ENCODE measurements at places on chromosomes 5 and 9.

GRCh38 chr9:130451509-130452388 is 7.0 kb downstream of the ASS1 start:
- no peak for DNase-seq

DNA sequence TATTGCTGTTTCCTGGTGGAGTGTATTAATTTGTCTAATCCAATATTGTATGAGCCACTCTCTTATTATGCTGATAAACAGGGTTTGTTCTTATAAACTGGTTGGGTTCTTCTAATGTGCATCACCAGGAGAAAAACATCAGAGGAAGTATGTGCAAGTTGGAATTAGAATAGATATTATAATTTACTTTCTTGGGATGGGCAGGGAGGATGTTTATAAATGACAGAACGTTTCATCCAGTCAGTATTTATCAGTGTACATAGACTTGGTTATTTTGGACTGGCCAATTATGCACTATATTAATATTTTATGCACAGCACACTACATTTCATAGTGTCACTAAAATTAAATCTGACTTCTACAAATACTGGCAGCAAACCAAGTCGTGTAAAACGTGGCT is 495.8 kb downstream of the PSAT1 start:
- DNase-seq = no peak

DNA sequence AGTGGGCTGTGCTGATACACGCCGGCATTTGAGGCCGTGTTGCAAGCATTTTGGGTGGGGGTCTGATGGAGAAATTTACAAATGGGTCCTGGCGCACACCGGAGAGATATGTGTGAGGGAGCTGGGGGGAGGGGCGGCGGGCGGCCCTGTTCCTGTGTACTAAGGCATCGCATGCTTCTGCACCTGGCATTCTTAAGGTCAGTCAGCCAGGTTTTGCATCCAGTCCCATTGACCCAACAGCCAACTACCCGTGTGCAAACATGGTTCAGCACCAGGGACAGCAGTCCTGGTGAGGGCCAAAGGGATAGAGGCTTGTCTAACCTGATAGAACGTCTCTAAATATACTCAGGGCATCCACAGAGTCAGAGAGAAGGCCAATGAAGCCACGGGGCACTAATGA is 839 bp downstream of the GABRG2 start:
- no peak for DNase-seq

- no peak for DNase-seq
Measured at GRCh38 chr9:129458155-129458661, 162.7 kb downstream of the C9orf50 start.

DNA sequence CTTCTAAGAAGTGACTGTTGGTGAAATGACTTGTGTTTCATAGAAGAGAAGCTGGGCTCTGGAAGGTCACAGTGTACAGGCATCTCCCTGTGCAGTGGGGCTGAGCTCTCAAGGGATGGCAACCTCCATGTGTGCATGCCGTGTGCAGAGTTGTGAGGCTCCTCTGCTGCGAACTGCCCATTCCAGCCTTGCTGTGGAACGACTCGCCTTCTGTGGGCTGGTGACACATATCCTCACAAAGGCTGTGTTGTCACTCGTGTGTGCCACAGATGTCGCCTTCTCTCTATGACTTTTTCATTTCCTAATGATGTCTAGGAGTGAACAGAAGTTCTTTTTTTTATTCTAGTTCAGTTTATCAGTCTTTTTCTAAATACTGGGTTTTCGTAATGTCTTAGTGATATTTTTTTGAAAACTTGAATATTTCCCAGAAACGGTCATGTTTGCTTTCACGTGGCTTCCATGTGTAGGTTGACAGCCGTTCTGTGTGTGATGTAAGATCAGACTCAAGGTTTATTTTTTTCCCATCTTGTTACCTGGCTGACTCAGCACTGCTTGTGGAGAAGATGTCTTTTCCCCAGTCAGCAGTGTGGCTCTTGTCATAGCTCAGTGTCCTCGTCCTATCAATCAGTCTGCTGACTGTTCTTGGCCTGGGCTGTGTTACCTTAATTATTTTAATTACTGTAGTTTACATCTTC is 57.3 kb upstream of the CACNA1B start:
- DNase-seq = no peak

DNA sequence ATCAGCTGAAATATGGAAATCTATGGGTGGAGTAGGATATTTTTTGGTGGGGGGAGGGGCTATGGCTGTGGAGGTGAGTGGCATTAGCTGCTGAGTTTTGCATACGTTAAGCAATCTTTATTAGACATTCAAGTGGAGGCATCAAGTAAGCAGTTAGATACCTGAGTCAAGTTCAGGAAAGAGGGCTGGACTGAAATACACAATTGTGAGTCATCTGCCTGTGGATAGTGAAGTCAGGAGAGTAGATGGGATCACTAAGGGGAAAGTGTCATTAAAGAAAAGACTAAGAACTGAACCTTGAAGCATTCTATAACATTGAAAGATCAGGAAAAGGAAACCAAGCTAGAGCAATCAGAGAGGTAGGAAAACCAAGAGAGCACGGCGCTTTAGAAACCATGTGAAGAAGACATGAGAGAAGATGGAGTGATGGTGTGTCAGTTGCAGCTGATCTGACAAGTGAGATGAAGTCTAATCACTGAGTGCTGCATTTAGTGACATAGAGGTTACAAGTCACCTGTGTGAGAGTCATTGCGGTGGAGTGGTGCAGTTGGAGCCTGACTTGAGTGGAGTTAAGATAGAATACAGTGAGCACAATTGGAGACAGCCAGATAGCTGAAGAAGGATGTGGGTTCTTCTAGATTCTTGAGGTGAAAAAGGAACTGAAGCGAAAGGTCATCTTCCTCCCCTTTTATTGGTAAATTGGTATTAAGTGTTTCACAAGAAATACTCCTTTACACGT is 88.7 kb downstream of the PIP5K1B start:
- DNase-seq = no peak

DNA sequence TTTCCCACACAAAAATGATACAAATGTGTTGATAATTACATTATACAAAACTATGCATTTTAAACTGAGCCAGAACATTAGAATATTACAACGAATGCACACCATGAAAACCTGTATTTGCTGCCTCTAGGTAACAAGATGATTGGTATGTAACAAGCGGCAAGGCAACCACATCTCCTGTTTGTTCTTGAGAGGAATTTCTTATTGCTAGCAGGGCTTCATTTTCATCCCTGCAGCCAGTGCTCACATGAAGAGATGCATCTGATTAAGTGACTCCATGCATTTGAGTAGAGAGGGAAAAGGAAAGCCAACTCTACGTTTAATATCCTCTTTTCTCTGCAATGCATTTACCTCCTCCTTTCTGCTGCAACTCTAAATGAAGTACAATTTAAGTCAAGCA is 36.6 kb downstream of the FRMD3 start:
- no peak for DNase-seq

DNA sequence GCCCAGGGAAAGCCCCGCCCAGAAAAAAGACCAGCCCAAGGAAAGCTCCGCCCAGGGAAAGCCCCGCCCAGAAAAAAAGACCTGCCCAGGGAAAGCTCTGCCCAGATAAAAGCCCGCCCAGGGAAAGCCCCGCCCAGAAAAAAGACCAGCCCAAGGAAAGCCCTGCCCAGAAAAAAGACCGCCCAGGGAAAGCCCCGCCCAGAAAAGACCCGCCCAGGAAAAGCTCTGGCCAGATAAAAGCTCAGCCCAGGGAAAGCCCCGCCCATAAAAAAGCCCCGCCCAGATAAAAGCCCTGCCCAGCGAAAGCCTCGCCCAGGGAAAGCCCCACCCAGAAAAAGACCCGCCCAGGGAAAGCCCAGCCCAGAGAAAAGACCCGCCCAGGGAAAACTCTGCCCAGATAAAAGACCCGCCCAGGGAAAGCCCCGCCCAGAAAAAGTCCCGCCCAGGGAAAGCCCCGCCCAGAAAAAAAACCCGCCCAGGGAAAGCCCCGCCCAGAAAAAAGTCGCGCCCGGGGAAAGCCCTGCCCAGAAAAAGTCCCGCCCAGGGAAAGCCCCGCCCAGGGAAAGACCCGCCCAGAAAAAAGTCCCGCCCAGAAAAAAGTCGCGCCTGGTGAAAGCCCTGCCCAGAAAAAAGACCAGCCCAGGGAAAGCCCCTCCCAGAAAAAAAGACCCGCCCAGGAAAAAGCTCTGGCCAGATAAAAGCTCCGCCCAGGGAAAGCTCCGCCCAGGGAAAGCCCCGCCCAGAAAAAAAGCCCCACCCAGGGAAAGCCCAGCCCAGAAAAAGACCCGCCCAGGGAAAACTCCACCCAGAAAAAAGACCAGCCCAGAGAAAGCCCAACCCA is 11.9 kb downstream of the GRIN1 start:
- DNase-seq = no peak

DNA sequence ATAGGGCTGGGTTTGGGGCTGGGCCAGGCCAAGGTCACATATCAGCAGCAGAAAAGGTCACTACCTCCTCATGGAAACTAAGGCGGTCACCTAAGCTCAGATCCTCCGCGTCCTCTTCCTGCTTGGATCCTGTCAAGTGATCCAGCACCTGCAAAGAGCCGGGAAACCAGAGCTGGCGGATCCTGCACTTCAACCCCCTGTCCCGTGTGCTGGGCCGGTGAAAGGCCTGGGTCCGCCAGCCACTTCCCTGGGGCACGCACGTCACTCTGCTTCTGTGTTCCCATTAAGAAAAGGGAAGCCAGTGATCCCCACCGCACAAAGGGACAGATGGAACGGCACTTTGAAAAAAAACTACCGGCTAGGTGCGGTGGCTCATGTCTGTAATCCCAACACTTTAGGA is 61.3 kb upstream of the STXBP1 start:
- no peak for DNase-seq

- no peak for DNase-seq
Measured at GRCh38 chr5:68593211-68593671, 377.7 kb downstream of the PIK3R1 start.

DNA sequence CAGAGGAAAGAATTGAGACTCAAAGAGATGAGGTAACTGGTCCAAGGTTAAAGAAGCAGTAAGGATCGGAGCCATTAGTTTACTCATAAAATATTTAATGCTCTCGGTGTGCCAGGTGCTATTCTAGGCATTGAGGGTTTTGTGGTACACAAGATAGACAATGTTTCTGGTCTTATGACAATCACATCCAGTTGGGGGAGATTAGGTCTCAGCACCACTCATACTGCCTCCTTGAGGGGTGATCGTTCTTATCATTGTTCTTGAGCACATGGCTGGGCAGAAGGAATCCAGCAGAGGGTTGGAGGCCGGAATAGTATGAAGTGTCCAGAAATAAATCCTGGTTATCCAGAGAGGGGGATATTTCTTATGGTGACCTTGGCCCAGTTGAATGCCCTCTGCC is 40.7 kb upstream of the LCP2 start:
- no peak for DNase-seq

DNA sequence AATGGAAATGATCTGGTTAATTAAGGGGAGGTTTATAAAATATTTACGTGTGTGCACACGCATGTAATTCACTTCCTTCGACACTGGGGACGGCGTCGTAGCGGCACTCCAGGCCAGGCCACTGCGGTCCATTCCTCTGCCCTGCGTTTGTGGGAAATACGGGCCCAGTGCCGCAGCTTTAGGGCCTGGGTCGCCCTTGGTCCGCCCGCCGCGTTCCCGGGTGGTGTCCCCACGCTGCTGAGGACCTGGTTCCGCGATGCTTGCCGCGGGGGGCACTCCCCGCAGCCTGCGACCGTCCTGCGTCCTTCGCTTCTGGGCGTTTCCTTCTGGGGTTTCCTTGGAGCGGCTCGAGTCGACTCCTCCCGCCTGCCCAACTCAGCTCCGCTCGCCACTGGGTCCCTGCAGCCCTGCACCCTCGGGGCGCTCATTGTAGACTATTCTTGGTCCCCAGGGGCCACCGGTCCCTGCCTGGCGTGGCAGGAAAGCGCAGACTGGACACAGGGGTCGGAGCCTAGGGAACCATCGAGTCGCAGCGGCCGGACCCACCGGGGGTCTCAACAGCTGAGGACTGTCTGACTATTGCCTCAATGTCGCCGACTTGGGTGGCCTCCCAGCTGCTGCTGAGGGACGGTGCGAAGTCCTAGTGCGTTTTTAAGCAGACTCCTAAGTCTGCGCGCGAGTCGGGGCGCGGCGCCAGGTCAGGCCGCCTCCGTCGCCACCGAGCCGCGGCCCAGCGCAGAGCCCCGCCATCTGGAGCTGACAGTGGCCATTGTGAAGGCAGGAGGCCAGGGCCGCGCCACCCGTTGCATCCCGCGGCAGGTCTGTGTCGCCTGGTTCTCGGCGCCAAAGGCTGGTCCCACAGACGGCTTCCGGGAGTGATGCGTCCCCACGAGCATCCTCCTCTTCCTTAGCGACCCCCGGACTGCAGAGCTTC is 4.4 kb upstream of the IRX1 start:
- DNase-seq = no peak

GRCh38 chr5:109868737-109869136 is 179.0 kb downstream of the MAN2A1 start:
- DNase-seq = no peak

GRCh38 chr5:33398501-33398900 is 42.3 kb upstream of the TARS1 start:
- DNase-seq = no peak

GRCh38 chr9:93477397-93477796 is 24.0 kb upstream of the FAM120AOS start:
- DNase-seq = no peak

GRCh38 chr9:114869845-114870244 is 60.5 kb downstream of the TNFSF8 start:
- DNase-seq = no peak

DNA sequence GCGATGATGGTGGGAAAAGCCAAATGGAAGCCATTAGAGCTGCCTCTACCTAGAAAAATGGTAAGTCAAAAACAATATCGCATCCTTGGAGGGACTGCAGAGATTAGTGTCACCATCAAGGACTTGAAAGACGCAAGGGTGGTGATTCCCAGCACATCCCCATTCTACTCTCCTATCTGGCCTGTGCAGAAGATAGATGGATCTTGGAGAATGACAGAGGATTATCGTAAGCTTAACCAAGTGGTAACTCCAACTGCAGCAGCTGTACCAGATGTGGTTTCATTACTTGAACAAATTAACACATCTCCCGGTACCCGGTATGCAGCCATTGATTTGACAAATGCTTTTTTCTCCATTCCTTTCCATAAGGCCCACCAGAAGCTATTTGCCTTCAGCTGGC is 23.8 kb downstream of the ERP44 start:
- DNase-seq = no peak

DNA sequence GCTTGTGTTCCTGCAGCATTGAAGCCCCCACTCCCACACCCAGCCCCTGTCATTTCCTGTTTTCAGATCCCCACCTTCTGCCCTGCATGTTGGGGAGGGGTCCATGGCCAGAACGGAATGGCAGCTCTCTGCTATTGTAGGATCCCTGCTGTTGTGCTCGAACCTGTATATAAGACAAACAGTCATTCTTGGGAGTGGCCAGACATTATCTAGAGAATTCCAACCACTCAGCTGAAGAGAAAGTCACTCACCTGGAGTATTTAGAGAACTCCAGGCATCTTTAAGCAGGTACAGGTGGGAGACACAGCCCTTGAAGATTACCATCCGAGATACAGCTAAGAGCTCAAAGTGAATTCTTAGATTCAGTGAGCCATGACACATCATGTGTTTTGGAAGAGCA is 96.1 kb downstream of the C9orf152 start:
- DNase-seq = no peak

GRCh38 chr9:125650271-125650737 is 56.7 kb downstream of the MAPKAP1 start:
- no peak for DNase-seq

- DNase-seq = no peak
Measured at GRCh38 chr5:123036391-123037103, at the start of gene PPIC. Gene PPIC, minus strand, starts transcription at chr5:123036725. Its CDS starts 100 bp downstream, at chr5:123036625.

Data from activated T-cell treated with anti-CD3 and anti-CD28 coated beads for 4 hours (primary cell).